Activated CD4-positive, CD25-positive, alpha-beta regulatory T cell treated with anti-CD3 and anti-CD28 coated beads, Interleukin-2, amount 50 U/mL, for 72 hours (primary cell): ENCODE measurements at places on chromosomes 4 and X.

GRCh38 chrX:100830143-100830542 is 10.0 kb downstream of the CSTF2 start:
- no peak for DNase-seq

GRCh38 chr4:1678244-1678643 is 5.9 kb downstream of the FAM53A start:
- DNase-seq = no peak

DNA sequence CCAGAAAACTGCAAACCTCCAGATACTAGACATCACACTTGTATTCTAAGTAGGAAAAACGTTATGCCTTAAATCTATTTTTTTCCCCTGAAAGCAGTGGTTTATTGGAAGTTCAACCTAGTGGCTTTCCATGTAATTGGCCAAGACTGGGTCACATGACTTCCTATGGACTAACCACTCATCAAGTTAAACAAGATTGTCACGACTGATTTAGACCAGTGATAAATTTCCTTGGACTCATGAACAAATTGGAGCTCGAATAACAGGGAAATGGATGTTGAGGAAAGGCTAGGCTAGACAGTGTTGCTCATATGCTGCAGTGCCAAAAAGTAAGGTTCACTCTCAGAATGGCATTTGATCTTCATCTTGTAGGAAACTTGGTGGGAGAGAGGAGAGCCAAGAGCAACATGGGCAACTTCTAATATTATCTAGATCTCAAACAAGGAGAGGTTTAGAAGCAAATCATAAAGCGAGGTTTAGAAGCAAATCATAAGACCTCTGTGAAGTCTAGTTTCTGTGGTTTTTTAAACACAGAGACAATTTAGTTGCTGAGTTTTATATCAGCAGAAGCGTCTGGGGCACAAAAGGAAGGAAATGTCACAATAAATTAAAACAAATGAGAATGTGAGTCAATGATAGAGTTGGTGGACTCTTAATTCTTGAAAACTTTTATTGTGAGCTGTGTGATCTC is 165.6 kb upstream of the BOD1L1 start:
- DNase-seq = no peak

DNA sequence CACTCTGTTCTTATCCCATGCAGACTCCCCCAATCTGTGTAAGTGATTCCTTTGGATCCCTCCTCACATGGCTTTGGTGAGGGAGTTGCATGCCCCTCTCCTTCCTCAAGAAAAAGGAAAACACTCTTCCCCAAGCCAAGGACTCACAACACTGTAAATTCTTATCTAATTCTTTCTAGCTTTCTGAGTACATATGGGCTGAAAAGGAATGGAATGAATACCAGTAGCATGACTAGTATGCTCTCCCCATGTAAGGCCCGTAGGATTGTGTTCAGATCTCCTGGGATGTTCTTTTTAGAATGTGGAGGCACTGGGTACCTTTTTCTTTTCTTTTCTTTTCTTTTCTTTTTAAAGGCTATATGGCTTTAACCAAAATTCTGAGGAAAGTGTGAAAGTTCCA is 17.0 kb upstream of the MAGED1 start:
- DNase-seq = no peak

GRCh38 chrX:37993176-37993575 is 13.2 kb upstream of the SYTL5 start:
- DNase-seq = no peak

- no peak for DNase-seq
Measured at GRCh38 chr4:121829511-121829910, 5.8 kb upstream of the CCNA2 start.

GRCh38 chr4:67765401-67765800 is 11.2 kb upstream of the GNRHR start:
- DNase-seq = no peak

DNA sequence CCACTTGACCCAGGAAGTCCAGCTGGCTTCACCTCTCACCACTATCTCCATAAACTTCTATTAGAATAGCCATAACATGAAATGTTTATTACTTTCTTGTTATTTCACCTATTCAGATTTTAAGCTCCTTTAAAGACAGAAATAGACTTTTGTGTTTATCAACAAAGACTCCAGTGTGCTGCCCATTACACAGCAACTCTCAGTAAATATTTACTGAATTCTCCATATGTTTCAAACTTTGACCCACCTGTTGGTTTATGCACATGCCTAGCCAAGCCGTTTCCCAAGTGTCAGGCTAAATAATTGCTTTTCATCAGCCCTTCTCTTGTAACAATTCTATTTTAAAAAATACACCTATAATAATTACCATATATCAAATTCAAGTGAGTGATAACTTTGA is 242.9 kb upstream of the NEIL3 start:
- no peak for DNase-seq

- DNase-seq = no peak
Measured at GRCh38 chrX:24014388-24015018, 12.5 kb downstream of the KLHL15 start.

- DNase-seq = no peak
Measured at GRCh38 chrX:46575586-46575985, 2.0 kb downstream of the CHST7 start.

- peak; percentile 61 for DNase-seq
Measured at GRCh38 chr4:8117278-8117682, 41.3 kb downstream of the ABLIM2 start.

GRCh38 chr4:36553453-36553852 is 272.0 kb downstream of the DTHD1 start:
- DNase-seq = no peak

- DNase-seq = no peak
Measured at GRCh38 chrX:65607070-65607742, 60.2 kb upstream of the MSN start.

DNA sequence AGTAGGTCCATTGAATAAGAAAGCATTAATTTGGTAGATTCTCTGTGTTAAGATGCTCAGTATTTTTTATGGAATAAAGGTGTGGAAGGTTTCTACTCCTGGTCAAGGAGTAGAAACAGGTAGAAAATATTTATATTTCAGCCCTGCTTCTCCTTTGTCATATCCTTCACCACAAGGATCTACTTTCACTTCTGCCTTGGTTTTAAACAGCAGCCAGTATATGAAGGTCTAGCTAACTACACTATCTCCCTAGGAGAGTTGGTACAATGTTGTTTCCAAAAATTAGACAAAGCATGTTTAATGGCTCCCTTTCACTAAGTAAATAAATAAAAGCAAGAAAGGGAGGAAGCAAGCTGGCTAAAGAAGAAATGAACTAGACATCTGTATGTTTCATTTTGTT is 44.6 kb upstream of the GYPA start:
- DNase-seq = no peak

- no peak for DNase-seq
Measured at GRCh38 chr4:68734095-68734494, 63.6 kb upstream of the UGT2B15 start.

DNA sequence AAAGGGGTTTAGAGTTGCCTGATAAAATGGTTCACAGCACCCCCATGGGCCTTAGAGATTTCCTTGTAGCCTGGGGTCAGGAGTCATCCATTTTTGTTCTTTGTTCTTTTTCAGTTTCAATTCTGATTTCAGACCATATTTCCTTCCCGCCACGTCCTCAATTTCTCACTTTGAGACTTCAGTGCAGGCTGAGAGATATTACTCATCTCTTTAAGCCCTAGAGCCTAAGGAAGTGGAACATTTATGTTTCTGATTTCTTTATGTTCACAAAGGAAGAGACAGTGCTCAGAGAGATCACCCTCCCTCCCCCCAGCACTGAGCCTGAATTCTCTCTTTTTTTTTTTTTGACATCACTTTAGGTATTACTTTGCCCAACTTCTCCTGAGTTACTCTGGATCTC is 56.3 kb downstream of the MSN start:
- DNase-seq = no peak

DNA sequence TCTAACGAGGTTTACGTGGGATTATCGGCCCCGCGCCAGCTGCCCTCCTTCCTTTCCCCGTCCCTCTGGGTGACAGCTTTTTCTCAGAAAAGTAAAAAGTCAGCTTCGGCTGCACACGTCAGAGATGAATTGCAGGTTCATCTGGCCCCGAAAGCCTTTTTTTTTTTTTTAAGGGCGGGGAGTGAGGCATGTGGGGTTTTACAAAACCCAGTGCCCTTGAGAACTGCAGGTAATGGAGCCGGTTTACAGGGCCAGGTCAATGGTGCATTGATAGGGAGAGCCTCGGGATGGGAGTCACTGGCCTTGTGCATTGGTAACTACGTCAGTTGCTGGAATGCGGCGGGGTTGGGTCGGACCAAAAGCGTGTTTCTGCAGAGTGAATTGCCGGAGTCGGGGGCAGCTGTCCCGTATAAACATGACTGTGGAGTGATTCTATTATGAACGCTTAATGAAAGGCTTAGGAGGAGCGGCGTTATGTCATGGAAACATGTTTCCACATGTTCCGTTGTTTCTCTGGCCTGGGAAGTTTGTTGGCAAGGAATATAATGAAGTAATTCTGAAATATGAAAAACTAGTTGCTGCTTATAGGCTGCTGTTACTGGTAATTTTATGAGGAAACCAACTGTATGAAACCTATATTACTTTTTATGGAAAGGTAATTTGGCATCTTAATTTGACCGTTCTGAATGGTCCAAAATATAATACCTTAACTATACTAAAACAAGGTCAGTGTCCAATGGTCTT is 1.1 kb downstream of the HSPA4L start:
- peak; percentile 31 for DNase-seq

DNA sequence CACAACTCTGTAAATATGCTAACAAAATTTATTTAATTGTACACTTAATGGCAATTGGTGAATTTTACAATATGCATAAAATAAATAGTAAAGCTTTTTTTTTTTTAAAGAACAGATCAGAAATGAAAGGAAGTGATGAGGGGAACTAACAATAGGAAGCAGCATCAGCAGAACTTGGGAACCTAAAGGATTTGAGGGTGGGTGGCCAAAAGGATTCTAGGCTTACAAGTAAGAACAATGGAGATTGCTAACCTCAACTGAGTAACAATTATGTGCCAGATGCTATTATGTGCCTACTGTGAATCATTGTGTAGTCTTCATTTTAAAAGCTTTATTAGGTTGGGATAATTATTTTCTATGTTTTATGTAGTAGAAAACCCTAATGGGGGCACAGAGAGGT is 185.2 kb downstream of the LDB2 start:
- no peak for DNase-seq

DNA sequence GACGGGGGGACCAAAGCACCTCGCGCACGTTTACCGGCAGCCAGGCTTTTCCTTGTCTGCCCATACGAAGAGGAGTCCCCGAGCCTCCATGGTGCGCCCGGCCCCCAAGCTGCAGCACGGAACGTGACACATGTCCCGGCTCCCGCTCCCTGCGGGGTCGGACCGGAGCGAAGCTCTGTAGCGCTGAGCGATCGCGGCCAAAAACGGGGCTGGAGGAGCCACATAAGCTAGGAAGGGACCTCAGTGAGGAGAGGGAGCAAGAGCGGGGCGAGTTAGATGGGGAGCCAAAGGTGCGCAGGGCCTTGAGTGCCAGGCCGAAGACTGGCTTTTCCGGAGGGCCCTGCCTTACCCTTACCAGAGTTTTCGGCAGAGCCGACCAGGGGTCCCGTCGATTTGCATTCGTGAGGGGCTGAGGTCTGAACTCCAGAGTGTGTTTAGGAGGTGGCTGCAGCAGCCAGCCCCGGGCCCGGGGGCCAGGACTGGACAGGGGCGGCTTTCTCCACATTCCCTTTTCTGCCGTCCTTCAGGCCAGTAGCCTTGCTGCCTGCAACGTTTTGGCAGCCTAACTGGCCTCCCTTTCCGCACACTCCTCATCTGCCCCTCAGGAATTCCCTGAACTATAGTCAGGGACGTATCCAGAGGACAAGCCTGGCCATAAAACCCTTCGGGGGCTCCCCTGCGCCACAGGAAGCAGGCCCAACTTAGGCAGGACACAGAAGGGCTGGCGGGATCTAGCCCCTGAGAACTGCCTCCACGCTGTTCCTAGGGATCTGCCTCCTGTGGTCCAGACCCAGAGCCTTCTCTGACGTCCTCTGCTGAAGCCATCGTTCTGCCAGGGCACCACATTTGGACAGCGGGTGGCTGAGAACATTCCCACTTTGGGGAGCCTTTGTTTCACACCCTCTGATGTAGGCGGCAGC is 689 bp downstream of the SSR4 start:
- peak; percentile 37 for DNase-seq

DNA sequence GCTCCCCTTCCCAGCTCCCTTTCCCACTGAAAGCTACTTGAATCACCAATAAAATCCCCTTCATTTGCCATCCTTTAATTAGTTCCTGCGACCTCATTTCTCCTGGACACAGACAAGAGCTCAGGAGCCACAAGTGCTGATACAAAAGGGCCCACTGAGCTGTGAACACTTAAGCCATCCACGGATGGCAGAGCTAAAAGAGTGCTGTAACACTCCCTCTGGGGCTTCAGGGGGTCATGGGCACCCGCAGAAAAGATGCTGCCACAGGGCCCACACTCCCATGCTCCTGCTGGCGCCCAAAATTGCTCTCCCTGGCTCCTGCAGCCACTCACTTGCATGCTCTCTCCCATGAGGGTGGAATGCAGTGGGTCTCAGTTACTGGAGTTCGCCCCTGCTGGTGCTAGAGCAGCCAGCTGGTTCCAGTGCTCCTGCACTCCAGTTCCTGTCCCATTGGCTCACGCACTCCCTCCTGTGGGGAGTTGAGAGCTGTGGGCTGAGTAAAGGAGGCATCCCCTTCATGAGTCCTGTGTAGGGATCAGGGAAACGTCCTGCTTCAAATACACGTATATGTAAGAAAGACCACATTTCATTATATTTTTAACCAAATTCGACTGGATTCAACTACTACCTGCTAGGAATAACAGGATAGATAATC is 1291.0 kb downstream of the ARAP2 start:
- no peak for DNase-seq

- DNase-seq = no peak
Measured at GRCh38 chr4:74167585-74167984, 9.7 kb downstream of the MTHFD2L start.

- DNase-seq = no peak
Measured at GRCh38 chrX:13816643-13817627, at the start of gene GPM6B. TSS of gene GPM6B (minus strand) at chrX:13817093. CDS start at chrX:13816904, 189 bp downstream.

DNA sequence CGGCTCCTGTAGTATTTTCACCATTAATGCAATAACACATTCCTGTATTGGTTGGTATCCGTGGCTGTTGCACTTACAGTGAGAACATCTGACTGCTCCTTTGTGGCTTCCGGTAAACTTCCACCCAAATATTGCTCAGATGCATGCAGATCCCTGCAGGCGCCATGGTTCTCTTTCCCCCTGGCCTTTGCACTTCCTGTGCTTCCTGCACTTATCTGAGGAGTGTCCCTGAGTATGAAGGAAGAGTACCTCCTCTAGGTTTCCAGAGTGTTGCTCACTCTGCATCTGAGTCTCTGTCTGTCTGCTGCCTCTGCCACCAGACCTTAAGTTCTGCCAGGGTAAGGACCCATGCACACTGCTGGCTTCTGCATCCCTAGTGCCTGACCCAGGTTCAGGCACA is 117.2 kb upstream of the SLC34A2 start:
- DNase-seq = no peak

- no peak for DNase-seq
Measured at GRCh38 chr4:137994853-137995252, 247.3 kb downstream of the SLC7A11 start.
